ENCODE measurements at places on chromosomes 4 and X. TPM values are rescaled to one million over a fixed set of nuclear protein-coding genes. Genes with fewer than 3 reads are reported as not detected.
A peak's percentile ranks its signal among the peaks of the same experiment; 100 is the strongest.

The HMGB3 gene
- 104 TPM for total RNA-seq

The STAP1 gene
- total RNA-seq: 3.5 TPM

GRCh38 chr4:26023203-26023972 is 109.4 kb downstream of the SMIM20 start:
- peaks cover 9% of the 10 kb centered on the region for H3K27me3 ChIP-seq
- H3K4me3 ChIP-seq: no peak overlapping the region
- H3K27ac ChIP-seq: no peak overlapping the region

DNA sequence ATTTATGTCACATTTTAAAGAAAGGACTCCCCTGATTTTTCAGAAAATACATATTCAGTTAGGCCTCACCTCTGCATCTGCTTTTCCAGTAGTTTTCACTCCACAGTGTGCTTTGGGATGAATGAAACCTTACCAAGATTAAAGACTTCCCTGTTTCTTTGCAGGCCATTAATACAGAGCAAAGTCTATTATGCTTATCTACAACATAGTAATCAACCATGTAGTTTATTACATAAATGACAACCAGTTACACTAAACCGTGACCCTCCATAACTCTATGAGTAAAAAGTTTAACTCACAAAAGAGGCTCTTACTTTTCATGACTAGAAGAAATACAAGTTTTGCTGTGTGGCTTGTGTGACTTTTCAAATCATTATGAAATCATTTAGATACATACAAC is 2.3 kb downstream of the LRRC66 start:
- H3K4me3 ChIP-seq: no peak overlapping the region
- H3K4me1 ChIP-seq: no peaks in the 10 kb centered on the region
- H3K27ac ChIP-seq: no peak overlapping the region
- peaks cover 4% of the 10 kb centered on the region for H3K36me3 ChIP-seq

DNA sequence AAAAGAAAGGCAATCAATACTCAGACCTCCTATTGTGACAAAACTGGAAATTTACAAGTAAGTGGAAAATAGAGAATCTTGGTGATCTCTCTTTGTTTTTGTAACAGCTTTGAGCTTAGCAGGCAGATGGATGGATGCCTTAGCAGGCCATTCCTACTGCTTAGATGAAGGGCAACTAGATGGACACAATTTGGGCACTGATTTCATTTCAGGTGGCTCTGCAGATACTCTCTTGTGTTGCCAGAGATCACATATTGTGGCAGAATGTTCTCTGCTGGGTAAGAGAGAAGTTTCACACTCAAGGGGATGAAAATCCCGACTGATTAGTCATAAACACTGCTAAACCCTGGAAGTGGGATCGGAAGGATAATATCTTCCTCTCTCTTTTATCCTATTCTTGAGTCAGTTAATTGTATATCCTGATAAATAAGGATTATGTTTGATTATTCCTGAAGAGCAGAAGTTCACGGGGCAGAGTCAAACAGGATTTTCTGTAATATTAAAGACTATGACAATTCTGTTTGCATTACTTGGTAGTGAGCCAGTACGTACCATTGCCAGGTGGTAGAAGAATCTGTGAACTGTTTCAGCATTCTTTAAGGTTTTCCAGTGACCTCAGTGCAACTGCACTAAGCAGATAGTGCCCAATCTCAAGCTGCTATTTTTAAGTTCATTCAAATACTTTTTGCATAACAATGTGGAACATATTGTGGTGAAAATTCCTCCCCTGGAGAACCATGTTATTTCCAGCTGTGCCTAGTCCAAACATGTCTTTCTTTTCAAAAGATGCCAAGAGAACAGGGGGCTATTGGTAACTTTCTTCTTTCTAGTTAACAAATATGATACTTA is 974.3 kb downstream of the FSTL5 start:
- H3K27me3 ChIP-seq: no peaks in the 10 kb centered on the region
- DNase-seq: no peak
- H3K36me3 ChIP-seq: no peaks in the 10 kb centered on the region
- H3K27ac ChIP-seq: no peak overlapping the region

GRCh38 chr4:8383451-8384160 is 56.9 kb downstream of the ACOX3 start:
- peaks cover 8% of the 10 kb centered on the region for H3K27me3 ChIP-seq
- DNase-seq: no peak
- peaks cover 20% of the 10 kb centered on the region for H3K36me3 ChIP-seq
- H3K4me1 ChIP-seq: no peaks in the 10 kb centered on the region
- peak overlapping the region; percentile 70 for H3K4me3 ChIP-seq

The TMEM144 gene
- 5.7 TPM for total RNA-seq

DNA sequence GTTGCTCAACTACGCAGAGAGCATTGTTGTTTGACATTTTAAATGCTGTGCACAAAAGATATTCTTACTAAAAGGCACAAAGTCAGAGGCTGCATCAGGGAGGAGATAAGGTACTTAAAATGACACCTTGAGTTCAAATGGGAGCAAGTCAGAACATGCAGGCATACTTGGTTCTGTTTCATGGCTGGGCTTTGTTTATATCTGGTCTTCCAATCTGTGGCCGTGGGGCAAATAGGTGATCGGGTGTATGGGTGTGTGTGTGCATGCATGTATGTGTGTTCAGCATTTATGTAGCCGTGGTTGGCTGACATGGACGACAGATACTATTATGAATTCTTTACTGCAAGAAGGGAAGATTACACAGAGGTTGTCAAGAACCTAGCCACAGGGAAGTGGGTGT is 106.1 kb downstream of the RASL11B start:
- peaks cover 2% of the 10 kb centered on the region for H3K27me3 ChIP-seq
- no peak for DNase-seq
- no peak overlapping the region for H3K4me3 ChIP-seq
- H3K4me1 ChIP-seq: no peaks in the 10 kb centered on the region
- H3K36me3 ChIP-seq: peaks cover 3% of the 10 kb centered on the region

DNA sequence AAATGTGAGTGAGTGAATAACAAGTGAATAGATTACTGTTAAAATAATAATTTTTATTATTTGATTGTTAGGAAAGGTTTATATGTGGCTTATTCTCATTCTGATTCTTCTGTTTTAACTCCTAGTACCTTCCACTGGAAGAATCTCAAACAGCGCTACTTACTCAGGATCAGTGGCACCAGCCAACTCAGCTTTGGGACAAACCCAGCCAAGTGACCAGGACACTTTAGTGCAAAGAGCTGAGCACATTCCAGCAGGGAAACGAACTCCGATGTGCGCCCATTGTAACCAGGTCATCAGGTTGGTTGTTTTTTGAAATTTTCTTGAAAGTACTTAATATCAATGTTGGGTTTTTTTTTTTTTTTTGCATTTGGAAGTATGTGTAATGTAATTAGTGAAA is 117.6 kb upstream of the BMPR1B start:
- peaks cover 11% of the 10 kb centered on the region for H3K36me3 ChIP-seq
- DNase-seq: no peak
- H3K27ac ChIP-seq: no peak overlapping the region
- peaks cover 2% of the 10 kb centered on the region for H3K27me3 ChIP-seq
- H3K4me3 ChIP-seq: no peak overlapping the region

The NAA11 gene
- total RNA-seq: not detected

GRCh38 chrX:107123750-107124149 is 5.1 kb upstream of the RBM41 start:
- no peak overlapping the region for H3K27ac ChIP-seq
- no peak for DNase-seq
- H3K4me3 ChIP-seq: no peak overlapping the region
- H3K27me3 ChIP-seq: peaks cover 3% of the 10 kb centered on the region
- no peaks in the 10 kb centered on the region for H3K36me3 ChIP-seq

The GYPA gene
- not detected for total RNA-seq

- no peak overlapping the region for H3K27ac ChIP-seq
- peaks cover 4% of the 10 kb centered on the region for H3K27me3 ChIP-seq
- no peak for DNase-seq
- no peaks in the 10 kb centered on the region for H3K36me3 ChIP-seq
Measured at GRCh38 chr4:13430834-13431568, 53.1 kb downstream of the RAB28 start.

The CRLF2 gene
- total RNA-seq: not detected

DNA sequence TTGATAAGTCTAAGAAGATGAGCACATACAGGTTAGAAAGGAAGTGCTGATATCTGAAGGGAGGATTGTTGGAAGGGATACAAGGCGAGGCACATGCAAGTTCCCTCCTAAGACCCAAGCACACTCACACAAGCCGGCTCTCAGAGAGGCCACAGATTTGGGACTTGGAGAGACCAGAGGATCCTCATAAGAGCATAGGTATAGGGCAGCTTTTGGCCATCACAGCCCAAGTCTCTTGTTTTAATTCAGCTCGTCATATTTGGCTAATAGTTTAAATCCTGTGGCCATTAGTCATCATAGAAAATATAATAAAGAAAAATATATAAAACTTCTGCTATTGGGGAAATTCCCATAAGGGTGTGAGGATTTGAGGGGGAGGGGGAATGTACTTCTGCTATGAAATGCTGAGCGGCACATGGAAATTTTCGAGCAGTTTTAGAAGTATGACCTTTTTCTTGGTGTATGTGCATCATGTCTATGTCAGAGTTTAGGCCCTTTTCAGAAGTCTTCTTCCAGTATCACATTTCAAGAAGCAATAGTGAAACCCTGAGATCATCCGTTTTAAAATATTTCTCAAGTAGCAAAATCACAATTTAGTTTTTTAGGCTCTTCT is 97.7 kb downstream of the NFKB1 start:
- H3K27ac ChIP-seq: no peak overlapping the region
- H3K36me3 ChIP-seq: peaks cover 32% of the 10 kb centered on the region
- H3K4me1 ChIP-seq: no peaks in the 10 kb centered on the region
- no peaks in the 10 kb centered on the region for H3K27me3 ChIP-seq
- H3K4me3 ChIP-seq: no peak overlapping the region
- no peak for DNase-seq

The ODAPH gene
- not detected for total RNA-seq

DNA sequence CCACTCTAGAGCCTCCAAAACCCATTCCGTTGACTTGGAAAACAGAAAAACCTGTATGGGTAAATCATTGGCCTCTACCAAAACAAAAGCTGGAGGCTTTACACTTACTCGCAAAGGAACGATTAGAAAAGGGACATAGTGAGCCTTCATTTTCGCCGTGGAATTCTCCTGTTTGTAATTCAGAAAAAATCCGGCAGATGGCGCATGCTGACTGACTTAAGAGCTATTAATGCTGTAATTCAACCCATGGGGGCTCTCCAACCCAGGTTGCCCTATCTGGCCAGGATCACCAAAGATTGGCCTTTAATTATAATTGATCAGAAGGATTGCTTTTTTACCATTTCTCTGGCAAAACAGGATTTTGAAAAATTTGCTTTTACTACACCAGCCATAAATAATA is 60.8 kb downstream of the ZNF732 start:
- H3K4me1 ChIP-seq: no peaks in the 10 kb centered on the region
- H3K27ac ChIP-seq: no peak overlapping the region
- no peak for DNase-seq
- H3K4me3 ChIP-seq: no peak overlapping the region
- peaks cover 66% of the 10 kb centered on the region for H3K36me3 ChIP-seq

DNA sequence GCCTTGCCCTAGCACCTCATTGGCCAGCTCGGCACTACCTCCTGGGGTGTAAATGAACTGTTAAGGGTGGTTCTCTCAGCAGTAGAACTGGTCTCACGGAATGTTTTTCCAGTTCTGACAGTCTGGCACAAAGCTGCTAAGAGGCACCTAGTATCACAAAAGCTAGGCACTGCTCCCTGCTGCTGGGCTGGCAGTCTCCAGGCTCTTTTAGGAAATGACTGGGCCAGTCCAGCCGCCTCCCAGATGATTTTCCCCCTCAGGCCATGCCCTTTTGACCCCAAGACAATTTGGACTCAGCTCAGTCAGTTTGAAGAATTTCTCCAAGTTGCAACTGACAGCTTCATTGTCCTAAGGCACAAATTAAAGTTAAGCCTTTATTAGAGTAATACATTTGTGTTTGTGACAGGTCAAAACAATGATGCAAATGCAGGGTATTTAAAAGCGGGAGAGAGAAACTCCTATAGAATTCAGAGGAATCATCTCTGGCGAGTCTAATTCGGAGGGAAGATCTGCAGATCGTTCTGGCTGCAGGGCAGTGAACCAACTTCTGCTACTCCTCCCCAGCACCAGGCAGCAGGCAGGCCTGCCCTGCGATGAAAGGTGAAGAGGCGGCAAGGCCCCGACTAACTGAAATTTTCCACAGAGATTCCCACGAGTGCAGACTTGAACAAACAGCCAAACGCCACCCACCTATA is 7.9 kb downstream of the FRMD7 start:
- no peaks in the 10 kb centered on the region for H3K36me3 ChIP-seq
- H3K27ac ChIP-seq: no peak overlapping the region
- no peak for DNase-seq

DNA sequence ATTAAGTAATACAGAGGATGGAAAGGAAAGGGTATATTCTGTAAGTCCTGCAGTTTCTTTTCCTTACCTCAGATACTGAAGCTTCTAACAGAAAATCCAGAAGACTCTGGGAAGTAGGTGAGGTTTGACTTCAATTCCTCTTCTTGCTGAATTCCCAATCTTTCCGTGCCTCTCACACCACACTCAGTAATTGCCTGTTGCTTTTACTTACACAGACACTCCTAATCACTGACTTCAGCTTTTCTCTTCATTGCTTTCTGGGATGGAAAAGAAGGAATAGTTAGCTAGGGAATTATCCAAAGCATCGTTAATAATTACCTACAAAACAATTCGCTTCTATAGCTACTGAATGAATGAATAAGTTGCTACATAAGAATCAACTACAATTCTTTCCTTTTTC is 163.6 kb downstream of the FBXO8 start:
- DNase-seq: no peak
- peaks cover 2% of the 10 kb centered on the region for H3K4me1 ChIP-seq
- H3K4me3 ChIP-seq: no peak overlapping the region
- H3K27me3 ChIP-seq: no peaks in the 10 kb centered on the region

The PARM1 gene
- 0.18 TPM for total RNA-seq

DNA sequence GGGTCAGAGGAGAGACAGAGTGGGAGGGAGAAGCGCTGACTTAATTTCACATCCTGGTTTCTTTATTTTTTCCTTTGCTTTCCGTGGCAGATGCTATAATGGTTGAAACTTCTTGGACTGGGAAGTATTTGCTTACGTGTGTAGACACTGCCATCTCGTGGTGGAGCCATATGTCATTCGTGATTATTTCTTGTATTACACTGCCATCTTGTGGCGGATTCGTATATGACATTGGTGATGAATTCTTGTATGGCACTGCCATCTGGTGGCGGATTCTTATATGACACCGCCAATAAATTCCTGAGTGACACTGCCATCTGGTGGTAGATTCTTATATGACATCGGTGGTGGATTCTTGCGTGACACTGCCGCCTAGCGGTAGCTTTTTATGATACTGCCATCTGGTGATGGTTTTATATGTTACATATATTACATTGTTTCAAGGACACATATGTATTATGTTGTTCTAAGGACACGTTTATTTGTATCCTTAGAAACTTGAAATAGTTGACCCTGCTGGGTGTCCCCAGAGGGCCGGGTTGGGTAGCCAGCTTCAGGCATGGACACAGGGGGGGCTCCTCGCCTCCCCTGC is 37.3 kb upstream of the CLCN4 start:
- H3K4me3 ChIP-seq: peak overlapping the region; percentile 31
- no peaks in the 10 kb centered on the region for H3K4me1 ChIP-seq
- H3K27me3 ChIP-seq: no peaks in the 10 kb centered on the region
- peaks cover 50% of the 10 kb centered on the region for H3K36me3 ChIP-seq
- no peak overlapping the region for H3K27ac ChIP-seq
- peak; percentile 57 for DNase-seq

The TLR7 gene
- total RNA-seq: not detected

The AR gene
- total RNA-seq: 20.2 TPM
